ENCODE measurements at places on chromosomes 13 and 19. TPM values are rescaled to one million over a fixed set of nuclear protein-coding genes. Genes with fewer than 3 reads are reported as not detected.

Gene FAM216B
- total RNA-seq, result 22.0 TPM

Gene JSRP1
- not detected for total RNA-seq

- no peak overlapping the region for H3K4me3 ChIP-seq
- no peaks in the 10 kb centered on the region for H3K4me1 ChIP-seq
- no peaks in the 10 kb centered on the region for H3K27me3 ChIP-seq
- H3K27ac ChIP-seq, result no peak overlapping the region
- no peaks in the 10 kb centered on the region for H3K36me3 ChIP-seq
- no peak for DNase-seq
Observed at GRCh38 chr19:30729451-30729850, 357.3 kb downstream of the ZNF536 start.

- H3K27ac ChIP-seq, result no peak overlapping the region
- no peak for DNase-seq
- no peaks in the 10 kb centered on the region for H3K36me3 ChIP-seq
- H3K4me1 ChIP-seq, result no peaks in the 10 kb centered on the region
- H3K4me3 ChIP-seq, result no peak overlapping the region
Observed at GRCh38 chr13:78306519-78307206, 296.7 kb downstream of the POU4F1 start.

DNA sequence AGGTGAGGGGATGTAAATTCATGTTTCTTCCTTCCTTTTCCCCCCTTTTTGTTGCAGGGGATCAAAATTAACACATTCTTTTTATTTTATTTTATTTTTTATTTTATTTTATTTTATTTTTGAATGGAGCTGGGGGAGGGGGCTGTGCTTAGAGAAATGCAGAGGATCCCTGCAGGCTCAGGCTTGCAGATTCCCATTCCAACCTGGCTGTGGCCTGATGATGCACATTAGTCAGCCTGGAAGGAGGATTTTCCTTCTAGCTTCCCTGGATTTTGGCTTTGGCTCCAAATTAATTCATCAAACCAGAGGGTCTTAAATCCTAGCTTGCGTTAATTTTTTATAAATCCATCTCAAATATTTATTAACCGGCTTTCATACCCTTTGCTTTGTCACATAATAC, 67.0 kb downstream of the FREM2 start:
- H3K27ac ChIP-seq, result no peak overlapping the region
- no peaks in the 10 kb centered on the region for H3K27me3 ChIP-seq
- no peaks in the 10 kb centered on the region for H3K4me1 ChIP-seq
- DNase-seq, result no peak
- H3K36me3 ChIP-seq, result no peaks in the 10 kb centered on the region

GRCh38 chr13:20221772-20222171, 10.3 kb downstream of the GJB6 start:
- DNase-seq, result no peak
- H3K36me3 ChIP-seq, result no peaks in the 10 kb centered on the region
- no peaks in the 10 kb centered on the region for H3K27me3 ChIP-seq
- H3K4me3 ChIP-seq, result no peak overlapping the region
- H3K27ac ChIP-seq, result no peak overlapping the region

- DNase-seq, result peak; percentile 90
- no peaks in the 10 kb centered on the region for H3K4me1 ChIP-seq
- peak overlapping the region; percentile 83 for H3K27ac ChIP-seq
- peaks cover 33% of the 10 kb centered on the region for H3K36me3 ChIP-seq
- no peaks in the 10 kb centered on the region for H3K27me3 ChIP-seq
- H3K4me3 ChIP-seq, result peak overlapping the region; percentile 82
Observed at GRCh38 chr19:49664171-49665035, 1.3 kb downstream of the IRF3 start.

All from right atrium auricular region (tissue), 2 donors.